Brain (organoid and tissue), 16 donors: ENCODE measurements at places on chromosomes 3 and 15.

DNA sequence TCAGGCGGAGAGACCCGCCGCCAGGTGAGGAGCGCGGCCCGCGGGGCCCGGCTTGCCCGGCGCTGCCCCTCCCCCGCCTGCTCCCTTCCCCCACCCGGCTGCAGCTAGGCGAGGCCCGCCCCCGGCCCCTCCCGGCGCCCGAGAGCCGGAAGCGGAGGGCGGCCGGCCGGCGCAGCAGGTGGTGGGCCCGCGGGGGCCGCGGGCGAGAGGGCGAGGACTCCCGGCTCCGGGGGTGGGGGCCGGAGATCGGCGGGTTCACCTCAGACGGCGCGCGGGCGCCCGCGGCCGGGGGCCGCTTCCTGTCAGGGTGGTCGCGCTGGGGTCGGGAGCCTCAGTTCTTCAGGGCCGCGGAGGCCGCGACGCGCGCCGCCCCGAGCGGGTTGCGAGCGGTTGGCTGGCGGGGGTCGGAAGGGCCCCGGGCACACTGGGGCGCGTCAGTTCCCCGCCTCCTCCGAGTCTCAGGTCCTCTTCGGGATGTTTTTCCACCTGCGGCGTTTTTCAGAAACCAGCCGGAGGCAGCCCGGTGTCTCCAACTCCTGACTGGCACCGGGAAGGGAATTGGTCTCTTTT is 395 bp downstream of the ZFAND6 start:
- no peak for DNase-seq

DNA sequence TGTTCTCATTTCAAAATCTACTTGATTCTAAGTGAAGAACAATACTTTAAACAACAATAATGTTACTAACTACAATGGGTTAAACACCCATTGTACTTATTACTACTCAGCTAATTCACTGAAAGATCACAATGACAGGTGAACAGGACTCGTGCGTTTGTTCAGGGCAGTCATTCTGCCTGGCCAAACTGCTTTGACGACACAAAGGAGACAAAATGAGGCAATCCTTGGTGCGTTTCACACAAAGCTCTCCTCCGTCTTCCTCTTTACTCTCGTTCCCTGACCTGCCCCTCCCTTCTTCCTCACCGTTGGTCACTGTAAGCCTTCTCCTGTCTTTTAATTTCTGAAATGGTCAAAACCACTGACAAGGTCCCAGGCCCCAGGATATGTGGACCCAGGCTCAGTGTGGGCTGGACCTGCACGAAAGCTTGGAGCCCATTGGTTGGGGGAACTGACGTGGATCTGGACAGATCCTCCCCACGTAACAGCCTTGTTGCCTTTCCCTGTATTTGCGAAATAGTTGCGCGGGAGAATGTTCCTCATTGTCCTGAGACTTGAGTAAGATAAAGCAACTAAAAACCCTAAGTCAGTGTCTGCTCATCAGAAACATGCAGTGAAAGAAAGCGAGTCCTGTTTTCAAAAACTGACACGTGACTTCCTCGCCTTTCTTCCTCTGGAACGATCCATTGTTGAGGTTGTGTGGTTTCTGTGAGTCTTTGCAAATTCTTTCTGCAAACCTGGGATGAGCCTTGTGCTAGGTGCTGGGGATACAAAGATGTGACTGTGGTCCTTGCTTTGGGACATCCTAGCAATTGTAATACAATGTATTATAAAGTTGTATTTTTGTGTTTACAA is 147.1 kb upstream of the RGMA start:
- DNase-seq, result peak; percentile 57

- no peak for DNase-seq
These were observed 737.7 kb upstream of the ALCAM start for GRCh38 chr3:104629038-104629437.

DNA sequence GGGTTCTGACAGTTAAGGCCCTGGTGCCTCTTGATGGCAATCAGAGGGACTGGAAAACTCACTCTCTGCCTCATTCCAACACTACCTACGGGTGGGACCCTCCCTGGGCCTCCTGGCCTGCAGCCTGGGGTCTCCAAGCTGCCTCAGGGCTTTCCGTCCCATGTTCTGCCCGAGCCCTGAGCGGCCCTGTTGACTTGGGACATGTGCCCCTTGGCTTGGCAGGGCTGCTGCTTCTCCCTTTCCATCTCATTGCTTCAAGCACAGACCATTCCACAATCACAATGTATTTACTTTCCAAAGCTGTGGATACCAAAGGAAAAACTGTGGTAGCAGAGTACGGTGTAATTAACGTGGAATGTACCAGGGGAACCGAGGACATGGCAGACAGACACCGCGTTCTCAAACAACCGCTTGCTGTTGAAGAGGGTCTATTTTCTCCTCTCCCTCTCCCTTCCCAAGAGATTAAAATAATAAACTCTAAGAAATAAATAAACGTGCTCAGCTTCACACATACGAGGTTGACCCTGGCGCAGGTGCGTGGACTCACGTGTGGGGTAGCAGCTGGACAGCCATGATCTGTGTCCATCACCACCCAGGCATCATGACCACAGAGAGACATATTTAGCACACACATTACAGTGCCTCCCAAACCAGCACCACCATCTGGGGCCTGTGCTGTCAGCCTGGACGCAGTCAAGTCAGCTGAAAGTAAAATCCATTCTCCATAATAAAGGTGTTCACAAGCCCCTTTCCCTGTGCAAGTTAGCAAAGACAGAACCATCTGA is 172.0 kb downstream of the XXYLT1 start:
- DNase-seq, result no peak

GRCh38 chr3:51998774-51999173 is 3.1 kb upstream of the RPL29 start:
- DNase-seq, result no peak

- DNase-seq, result no peak
These were observed 2.3 kb upstream of the SLC2A2 start for GRCh38 chr3:171028779-171029232.

GRCh38 chr3:156483426-156483825 is 71.5 kb downstream of the SSR3 start:
- DNase-seq, result no peak

DNA sequence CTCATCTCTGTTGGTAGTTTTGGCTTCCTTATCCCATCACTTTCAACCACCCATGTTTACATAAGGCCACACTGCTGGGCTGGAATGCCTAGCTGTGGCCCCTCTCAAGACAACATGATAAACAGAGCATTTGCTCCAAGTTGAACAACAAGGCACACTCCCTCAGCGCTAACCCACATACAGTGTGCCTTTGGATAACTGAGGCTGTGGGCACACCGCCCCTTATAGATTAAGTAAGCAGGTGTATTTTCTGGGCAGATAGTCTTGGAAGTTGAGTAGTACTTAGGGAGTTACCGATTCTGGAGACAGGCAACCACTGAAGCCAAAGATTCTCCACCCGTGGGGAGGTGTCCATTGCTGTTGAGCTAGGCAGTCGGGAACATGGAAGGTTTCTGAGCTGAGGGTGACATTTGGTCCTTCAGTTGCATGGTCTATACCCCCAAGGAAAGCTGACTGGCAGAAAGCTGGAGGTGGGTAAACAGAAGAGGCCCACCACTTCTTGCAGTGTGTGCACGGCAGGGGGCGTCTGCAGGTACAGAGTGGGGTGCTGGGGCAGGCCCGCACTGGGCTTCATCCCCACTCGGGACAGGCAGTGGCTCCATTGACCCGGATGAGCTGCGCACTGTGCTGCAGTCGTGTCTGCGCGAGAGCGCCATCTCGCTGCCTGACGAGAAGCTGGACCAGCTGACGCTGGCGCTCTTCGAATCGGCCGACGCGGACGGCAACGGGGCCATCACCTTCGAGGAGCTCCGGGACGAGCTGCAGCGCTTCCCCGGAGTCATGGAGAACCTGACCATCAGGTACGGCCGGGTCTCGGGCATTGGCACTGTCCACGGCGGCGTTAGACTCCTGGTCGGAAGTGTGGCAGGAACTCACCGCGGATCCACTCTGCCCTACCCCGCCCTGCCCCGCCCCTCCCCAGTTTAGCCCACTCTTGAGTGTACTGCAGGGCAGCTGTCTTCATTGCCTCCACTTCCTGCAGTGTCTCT is 16.8 kb downstream of the NOX5 start:
- DNase-seq, result peak; percentile 42

DNA sequence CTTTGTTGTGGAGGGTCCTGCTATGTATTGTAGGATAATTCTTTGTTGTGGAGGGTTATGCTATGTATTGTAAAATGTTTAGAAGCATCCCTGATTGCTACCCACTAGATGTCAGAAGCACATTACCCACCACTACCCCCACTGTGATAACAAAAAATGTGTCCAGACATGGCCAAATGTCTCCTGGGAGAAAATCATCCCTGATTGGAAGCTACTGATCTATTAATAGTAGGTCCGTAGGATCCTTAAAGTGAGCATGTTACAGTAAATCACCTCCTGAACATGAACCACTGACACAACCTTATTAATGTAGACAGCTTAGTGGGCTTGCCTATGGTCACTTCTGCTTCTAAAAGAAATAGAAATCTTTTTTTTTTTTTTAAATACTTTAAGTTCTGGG is 884.6 kb downstream of the AGBL1 start:
- no peak for DNase-seq

DNA sequence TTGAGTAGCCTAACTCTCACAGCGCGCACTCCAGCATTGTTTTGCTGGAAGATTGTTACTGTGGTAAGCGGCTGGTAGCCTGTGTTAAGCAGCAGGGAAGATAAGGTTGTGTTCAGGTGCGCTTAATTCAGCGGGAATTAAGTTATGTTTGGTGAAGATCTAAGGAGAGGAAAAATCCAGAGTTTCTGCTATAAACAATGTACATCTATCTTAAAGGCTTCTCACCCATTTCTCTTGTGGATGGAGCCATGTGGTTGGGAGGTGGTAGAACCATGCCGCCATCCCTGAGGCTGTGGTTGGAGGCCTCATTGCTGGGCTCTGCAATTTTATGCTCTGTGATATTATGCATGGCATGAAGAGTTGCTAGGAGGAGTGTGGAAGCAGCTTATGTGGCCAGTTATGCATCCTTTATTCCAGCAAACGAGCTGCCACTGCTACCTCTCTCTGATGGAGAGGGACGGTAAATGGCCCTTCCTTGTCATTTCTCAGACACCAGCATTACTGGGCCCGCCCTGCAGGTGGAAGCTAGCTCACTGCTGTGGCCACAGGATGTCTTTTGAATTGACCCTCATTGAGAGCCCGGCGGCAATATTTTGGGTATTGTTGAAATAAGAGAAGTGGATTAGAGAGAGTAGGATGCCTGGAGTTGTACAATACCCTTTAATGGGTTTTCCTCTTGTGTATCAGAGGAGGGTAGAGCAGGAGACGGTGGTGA is 1.3 kb downstream of the MINAR1 start:
- peak; percentile 54 for DNase-seq

- DNase-seq, result no peak
These were observed 11.5 kb downstream of the HEMK1 start for GRCh38 chr3:50580683-50581458.

DNA sequence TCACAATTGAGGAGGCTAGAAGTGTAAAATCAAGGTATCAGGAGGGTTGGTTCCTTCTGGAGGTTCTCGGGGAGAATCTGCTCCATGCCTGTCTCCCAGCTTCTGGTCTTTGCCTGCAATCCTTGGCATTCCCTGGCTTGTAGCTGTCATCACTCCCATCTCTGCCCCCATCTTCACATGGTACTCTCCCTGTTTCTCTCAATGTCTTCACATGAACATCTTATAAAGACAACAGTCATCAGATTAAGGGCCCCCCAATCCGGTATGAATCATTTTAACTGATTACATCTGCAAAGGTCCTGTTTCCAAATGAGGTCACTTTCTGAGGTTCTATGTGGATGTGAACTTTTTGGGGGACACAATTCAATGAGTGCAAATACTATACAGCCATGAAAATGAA is 113.0 kb upstream of the GALNT15 start:
- no peak for DNase-seq

DNA sequence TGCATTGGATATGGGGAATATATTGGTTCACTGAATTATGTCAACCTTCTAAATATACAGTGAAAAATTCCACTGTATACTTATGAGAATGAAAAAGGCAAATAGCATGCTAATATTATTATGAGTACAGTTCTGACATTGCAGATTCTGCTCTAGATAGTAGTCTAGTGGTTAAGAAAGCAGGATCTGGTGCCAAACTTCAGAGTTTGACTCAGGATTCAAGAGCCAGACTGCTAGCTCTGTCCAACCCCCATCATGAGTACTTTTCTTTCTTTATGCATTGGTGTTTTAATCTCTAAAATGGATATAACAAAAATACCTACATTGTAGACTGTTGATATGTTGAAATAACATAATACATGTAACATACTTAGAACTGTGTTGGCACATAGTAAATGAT is 57.3 kb upstream of the PLSCR4 start:
- no peak for DNase-seq
